Fibroblast of the aortic adventitia (primary cell): ENCODE measurements at places on chromosomes 12 and 14.

- no peak for DNase-seq
Measured at GRCh38 chr12:57129321-57129842, 1.1 kb downstream of the LRP1 start.

DNA sequence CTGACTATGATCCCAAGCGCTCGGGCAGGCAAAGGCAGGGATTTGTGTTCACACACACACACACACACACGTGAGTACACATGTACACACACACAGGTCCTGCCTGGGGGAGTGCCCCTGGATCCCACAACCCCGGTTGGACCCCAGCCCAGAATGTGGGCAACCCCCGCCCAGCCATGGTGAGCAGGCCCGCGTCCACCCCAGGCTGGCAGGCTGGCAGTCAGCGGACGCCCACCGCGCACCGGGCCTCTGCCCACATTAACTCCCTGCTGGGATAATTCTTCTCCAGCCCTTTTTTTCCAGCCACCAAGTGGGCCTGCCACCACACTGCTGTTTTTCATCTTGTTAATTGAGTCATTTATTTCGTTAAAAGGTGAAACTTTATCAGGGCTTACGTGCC lies 256.2 kb downstream of the BCL11B start:
- DNase-seq: no peak

- no peak for DNase-seq
Measured at GRCh38 chr12:6112004-6112403, 12.5 kb downstream of the VWF start.

DNA sequence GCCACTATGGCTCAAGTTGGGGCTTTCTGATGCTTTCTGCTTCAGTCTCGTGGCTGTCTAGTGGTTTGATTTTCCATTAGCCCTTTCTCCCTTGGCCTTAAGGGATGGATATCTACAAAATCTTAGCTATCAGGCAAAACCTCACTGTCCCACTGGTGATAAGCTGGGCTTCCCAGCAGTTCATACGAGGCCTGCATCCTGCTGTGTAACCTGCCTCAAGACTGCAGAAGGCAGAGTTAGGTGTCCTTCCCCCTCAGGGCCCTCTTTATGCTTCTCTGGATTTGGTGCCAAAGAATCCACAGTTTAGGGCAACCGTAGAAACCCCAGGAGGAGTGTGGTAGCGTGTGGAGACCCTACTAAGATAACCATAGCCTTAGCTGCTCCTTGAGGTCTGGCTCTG lies 38.9 kb downstream of the ETV6 start:
- DNase-seq: no peak
